CMK (cell line): ENCODE measurements at places on chromosomes 12 and 14.

- DNase-seq: no peak
Measured at GRCh38 chr12:75784591-75784990, 247.0 kb downstream of the PHLDA1 start.

DNA sequence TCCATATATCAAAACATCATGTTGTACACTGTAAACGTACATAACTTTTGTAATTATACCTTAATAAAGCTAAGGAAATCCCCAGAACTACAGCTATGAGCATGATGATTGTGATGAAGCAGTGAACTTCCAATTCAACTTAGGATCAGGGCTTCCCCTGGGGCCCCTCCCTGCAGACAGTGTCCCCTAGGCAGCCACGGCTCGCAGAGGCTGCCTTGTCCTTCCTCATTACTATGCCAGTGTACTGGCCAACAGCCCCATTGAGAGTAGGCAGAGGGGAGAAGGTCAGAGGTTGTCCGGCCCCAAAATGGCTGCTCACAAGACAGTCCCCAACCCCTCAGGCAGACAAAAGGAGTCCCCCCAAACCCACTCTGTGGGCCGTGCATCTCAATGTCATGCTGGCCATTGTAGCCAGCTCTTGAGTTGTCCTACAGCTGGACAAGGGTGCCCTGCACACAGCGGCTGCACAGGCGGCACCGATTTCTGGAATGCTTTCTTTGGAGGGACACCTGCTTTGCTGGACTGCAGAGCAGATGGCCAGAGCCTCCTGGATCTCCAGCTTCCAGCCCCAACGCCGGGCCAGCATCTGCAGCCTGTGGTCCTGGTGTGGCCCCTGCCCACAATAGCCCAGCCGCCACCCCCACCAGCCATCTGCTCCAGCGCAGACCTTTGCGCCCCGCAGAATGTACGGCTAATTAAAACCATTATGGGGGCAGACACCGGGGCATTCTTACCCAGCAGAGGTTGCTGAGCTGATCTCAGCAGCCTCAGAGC, 46.1 kb downstream of the NIN start:
- DNase-seq: no peak

DNA sequence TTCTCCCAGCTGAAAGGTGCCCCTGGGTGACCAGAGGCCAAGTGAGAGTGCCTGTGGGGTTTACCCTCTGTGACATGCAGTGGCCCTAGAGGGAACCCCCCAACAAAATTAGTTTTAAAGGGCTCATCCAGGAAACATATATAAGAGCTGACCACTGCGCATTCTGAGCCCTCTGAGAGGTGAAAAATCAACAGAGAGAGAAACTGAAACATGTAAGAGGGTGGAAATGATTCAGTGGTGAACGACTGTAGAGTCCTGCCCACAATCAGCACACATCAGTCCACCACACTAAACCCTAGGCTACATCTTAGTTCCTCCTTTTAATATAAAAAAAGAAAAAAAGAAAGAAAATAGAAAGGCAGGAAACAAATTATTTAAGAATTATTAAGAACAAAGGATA, 21.0 kb upstream of the ACSM4 start:
- no peak for DNase-seq

DNA sequence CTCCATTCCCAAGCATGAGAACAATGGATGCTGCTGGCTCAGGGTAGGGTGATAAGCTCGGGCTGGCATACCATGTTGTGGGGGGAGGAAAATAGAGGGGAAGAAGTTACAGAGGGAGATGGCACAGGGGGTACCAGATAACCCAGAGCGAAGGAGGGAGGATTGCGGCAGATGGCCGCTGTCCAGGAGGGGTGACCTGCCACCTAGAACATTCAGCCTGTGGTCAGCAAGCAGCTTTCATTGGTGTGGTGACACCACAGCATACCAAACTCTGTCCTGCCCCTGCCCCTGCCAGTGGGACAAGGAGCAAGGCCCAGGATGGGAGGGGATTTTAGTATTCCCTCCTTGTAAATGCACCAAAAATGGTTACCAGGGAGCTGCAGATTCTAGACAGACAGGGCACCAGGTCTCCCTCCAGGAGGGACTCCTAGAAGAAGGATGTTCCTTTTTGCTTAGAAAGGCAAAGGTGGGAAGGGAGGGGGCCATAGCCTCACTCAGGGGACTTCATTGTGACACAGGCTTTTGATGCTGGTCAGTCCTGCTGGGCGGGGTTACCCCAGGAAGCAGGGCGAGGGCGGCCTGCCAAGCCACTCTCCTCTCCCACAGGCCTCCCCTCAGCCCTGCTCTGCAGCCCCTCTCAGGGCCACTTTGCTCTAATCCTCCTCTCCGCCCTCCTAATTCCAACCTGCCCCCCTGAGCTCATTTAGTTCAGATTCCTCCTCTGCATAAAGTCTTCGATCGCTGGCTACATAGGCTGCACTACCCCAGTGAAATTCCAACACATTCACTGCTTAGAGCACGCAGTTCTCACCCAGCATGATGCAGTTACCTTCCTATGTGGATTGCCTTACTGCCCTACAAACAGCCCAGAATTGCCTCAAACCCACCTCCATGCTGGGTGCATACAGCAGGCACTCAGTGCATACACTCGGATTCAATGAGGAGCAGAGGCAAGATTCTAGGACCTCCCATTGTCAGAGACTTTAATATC, 36.0 kb upstream of the PLEKHG6 start:
- no peak for DNase-seq

- DNase-seq: no peak
Measured at GRCh38 chr12:62622177-62622576, 155.6 kb downstream of the MON2 start.

GRCh38 chr12:87378526-87378925, 650.7 kb downstream of the C12orf50 start:
- DNase-seq: no peak

- no peak for DNase-seq
Measured at GRCh38 chr12:66398931-66399910, 96.9 kb downstream of the HELB start.

DNA sequence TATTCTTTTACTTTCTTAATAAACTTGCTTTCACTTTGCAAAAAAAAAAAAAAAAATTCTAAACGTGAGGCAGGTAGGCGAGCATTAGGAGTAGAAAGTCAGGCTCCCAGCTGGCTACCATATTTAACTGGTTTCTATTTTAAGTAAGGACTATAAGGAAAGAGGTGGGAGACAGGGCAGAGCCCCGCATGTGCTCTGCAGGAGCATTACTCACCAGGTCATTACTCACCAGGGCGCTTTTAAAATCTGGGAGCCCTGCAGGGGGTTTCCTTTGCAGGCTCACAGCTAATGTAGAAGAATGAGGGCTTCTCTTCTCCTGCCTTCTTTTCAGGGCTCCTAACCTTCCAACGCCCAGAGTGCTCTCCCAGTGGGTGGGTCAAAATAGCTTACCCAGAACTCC, 14.0 kb upstream of the DPF3 start:
- DNase-seq: no peak

GRCh38 chr12:47033789-47034555, 45.4 kb upstream of the PCED1B start:
- no peak for DNase-seq

DNA sequence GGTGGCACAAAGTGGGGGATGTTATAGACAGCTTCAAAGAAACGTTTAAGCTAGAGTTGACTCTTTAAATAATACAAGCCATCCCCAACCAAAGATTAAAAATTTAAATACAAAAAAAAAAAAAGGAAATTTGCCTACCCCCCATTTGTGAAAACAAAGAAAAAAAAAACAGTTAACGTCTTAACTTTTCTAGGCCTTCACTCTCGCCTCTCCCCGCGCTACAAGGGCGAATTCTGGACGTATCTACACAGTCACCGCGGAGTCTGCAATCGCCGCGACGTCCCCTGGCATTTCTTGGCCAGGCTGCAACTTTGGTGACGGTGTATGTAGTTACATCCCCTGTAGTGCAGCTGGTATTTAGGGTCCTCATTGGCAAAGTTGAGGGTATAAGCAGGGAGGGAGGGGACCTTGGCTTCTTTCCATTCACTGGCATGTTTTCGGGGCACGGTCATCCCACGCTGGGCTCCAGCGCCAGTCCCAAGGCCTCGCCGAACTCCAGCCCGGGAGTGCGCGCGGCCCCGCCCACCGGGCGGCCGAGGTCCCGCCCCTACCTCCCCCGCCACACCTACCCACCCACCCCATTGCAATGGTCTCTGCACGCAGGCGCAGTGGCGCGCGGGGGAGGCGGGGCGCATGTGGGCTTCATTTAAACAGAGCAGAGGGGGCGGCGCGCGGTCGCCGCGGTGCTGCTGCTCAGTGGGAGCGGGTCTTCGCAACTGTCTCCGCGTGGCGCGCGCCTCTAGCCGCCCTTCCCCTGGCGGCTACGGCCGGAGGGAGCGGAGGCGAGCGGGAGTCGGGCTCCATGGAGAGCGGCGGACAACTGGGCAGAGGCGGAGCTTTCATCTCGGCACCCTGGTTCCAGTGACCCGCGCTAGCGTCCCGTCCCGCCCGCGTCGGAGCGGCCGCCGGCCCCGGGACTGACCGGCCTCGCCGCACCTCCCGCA, at the start of gene NUDT4:
TSS of gene NUDT4 (plus strand) at position 674 of the 944 bp plus-strand sequence. CDS start 398 bp downstream, outside the sequence.
- DNase-seq: peak; percentile 84

DNA sequence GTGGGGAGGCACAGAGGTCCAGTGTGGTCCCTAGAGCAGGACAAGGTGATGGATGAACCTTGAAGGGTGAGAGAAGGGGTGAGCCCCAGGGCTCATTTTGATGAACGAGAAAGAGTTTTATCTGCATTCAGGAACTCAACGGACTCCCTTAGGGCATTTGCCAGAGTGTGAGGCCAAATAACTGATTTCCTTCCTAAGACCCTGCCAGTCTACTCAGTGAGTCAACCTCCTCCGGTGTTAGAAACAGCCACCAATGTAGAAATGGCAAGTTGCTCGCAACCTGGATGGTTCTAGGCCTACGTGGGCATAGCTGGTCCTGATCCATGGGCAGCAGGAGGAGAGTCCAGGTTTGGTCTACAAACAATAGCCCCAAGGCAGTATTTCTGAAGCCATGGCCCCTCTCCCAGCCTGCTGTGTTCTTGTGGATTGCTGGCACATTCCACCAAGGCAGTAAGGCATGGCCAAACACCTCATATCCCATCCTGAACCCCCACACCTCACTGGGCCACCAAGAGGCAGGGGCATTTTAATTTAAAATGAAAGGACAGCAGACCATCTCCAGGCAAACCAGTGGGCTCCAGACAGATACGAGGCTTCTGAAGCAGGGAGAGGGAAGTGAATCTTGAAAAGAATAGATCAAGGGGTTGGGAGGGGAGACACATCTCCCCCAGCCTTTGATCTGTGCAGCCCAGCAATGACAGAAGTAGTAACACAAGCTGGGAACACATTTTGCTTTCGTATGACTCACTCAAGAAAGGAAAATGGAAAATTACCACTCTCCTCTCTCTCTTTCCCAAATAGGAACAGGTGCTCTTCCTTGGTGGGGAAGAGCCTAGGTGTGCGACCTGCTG, 25.4 kb upstream of the TESC start:
- no peak for DNase-seq

GRCh38 chr12:75890141-75890540, 141.4 kb downstream of the PHLDA1 start:
- DNase-seq: no peak

DNA sequence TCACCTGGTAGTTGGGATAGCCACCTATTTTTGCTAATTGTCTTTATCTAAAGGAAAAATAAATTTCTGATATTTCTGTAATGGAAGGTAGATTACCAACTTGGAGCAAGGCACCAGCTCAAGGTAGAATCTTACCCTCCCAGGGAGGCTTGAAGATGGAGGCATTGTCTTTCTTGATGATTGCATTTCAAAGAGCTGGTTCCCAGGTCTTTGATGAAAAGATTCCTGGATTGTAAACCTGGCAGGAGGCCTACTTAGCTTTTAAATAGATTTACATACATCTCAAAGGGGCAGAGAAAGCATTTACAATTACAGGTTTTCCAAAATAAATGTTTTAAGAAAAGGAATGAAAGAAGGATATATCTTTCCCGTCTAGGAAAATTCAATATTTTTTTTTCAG, 729.2 kb downstream of the LRFN5 start:
- DNase-seq: no peak

DNA sequence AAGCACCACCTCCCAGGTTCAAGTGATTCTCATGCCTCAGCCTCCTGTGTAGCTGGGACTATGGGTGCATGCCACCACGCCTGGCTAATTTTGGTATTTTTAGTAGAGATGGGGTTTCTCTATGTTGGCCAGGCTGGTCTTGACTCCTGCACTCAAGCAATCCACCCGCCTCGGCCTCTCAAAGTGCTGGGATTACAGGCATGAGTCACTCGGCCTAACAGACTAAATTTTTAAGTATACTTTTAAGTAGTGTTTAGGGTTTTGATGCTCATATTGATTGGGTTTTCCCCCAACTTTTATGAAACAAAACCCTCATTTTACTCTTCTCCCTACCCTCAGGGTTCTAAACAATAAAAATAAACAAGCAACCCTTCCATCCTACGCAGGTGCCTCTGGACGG, 5.5 kb downstream of the MYO1A start:
- DNase-seq: no peak

DNA sequence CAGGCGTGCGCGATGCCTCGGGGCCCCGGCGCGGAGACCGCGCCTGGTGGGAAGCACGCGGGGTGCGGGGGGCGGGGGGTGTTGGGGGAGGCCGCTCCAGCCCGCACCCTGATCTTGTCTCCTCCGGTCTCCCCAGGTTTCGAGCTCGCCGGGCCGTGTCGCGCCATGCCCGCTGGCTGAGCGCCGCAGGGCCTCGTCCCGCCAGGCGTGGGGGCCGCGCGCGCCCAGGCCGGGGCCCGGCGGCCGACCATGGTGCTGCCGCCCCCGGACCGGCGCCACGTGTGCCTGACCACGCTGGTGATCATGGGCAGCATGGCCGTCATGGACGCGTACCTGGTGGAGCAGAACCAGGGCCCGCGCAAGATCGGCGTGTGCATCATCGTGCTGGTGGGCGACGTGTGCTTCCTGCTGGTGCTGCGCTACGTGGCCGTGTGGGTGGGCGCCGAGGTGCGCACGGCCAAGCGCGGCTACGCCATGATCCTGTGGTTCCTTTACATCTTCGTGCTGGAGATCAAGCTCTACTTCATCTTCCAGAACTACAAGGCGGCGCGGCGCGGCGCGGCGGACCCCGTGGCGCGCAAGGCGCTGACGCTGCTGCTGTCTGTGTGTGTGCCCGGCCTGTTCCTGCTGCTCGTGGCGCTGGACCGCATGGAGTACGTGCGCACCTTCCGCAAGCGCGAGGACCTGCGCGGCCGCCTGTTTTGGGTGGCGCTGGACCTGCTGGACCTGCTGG, 2.4 kb downstream of the TMEM121 start:
- DNase-seq: no peak

GRCh38 chr14:61488417-61489401, 167.3 kb downstream of the PRKCH start:
- no peak for DNase-seq

- DNase-seq: no peak
Measured at GRCh38 chr14:96067985-96068930, 29.1 kb downstream of the C14orf132 start.

- DNase-seq: no peak
Measured at GRCh38 chr12:57162553-57163125, 15.2 kb upstream of the LRP1-AS start.
